ENCODE measurements at places on chromosomes 4 and X.

DNA sequence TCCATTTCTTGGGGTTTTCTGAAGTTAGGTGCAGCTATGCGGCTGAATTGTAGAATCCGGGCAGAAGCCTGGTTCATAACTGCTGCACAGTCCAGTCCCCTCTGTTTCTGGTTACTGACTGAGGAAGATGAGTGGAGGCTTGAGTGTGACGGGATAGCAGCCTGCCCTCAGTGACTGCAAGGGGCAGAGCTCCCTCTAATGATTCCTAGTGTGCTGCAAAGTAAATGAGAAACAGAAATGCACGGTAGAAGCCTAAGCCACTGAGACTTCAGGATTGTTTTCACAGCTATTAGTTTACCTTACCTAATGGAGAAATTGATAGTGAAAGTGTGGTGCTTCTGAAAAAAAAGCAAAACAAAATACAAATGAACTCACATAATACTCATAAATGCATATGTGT, 189.2 kb downstream of the GPM6A start:
- no peak for DNase-seq

- no peak for DNase-seq
Measured at GRCh38 chr4:32140636-32141035, 1420.5 kb downstream of the PCDH7 start.

GRCh38 chr4:41751449-41752061, 3.0 kb upstream of the PHOX2B start:
- DNase-seq = no peak

DNA sequence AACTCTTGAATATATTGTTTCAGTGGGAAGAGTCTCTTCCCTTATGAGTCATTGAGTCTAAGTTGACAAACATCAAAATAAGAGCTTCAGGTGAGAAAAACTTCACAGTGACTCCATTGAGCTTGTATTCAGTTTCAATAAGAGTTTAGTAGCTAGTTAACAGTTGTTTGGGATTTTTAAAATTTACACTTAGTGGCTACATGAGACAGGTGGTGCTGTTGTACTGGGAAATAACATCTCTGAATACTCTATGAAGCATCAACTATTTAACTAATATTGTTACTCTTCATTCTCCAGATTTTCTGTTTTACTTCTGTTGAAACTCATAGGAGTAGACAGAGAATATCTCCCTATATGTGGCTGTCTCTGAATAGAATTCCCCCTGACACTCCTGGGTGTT, 1609.1 kb downstream of the C4orf33 start:
- DNase-seq = no peak

DNA sequence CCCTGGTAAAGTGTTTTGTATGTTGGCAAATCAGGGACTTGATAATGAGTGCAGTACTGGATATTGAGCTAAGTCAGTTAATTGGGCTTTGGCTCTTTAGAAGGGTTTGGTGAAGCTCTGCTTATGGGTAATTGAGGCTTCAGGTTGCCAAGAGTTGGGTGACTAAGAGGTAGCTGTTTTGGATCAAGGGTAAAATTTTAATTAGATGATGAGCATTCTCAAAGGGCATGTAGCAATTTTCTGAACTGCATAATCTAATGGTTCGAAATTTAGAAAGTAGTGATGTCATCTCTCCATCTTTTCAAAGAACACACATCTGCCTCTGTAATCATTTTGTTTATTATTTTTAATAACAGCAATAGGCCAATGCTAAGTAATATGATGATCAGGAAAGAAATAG, 5.5 kb upstream of the TRIM2 start:
- DNase-seq = no peak

DNA sequence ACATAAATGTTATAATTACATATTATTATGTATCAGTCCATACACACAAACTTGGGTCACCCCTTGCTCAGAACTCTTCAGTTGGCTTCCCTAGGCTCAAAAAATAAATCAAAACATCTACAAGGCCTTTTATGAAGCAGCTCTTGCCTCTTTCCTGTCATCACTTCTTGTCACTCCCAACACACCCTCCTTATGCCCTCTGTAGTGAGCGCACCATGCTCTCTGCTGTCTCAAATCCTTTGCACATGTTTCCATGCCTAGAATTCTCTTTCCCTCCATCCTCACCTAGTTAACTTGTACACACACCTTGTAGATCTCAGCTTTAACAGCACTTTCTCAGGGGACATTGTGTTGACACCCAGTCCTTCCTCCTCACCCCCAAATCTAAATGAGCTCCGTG, 53.0 kb downstream of the ATP8A1 start:
- peak; percentile 45 for DNase-seq

- no peak for DNase-seq
Measured at GRCh38 chrX:45323387-45323786, 122.7 kb upstream of the DIPK2B start.

GRCh38 chrX:136577552-136577951, 45.5 kb downstream of the VGLL1 start:
- peak; percentile 90 for DNase-seq

GRCh38 chrX:13506574-13506973, 62.8 kb upstream of the EGFL6 start:
- peak; percentile 81 for DNase-seq

DNA sequence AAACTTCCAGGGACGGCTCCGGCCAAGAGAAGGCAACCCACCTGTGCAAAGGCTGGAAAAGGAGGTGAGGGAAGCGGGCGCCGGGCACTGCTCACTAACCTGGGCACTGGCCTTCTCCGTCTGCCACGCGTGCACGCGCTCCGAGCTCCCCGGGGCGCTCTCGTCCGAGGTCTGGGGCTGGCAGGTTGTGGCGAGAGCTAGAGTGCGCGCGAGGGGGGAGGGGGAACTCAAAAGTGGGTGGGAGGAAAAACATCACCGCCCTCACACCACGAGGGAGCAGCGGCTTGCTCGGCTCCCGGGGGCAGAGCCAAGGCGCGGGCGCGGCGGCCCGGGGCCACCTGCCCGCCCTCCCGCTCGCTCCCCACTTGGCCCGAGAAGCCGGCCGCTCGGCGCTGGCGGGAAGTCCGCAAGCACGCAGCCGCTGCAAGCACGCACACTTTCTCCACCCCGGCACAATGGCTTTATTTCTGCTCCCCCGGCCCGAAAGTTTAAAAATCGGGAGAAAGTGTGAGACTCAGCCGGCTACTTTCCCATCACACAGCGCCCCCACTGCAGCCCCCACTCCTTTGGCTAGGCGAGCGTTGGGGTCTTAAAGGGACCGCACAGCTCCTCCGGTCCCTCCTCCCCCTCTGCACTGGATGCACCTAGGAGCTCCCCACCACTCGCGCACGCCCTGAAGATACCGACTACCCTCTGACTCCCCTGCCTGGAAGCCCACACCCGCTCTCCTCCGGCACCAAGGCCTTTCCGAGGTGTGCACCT, at the start of gene CHRDL1:
Gene CHRDL1 (minus strand): TSS at position 173 of the 762 bp plus-strand sequence. CDS start 3,636 bp downstream, outside the sequence.
- no peak for DNase-seq

DNA sequence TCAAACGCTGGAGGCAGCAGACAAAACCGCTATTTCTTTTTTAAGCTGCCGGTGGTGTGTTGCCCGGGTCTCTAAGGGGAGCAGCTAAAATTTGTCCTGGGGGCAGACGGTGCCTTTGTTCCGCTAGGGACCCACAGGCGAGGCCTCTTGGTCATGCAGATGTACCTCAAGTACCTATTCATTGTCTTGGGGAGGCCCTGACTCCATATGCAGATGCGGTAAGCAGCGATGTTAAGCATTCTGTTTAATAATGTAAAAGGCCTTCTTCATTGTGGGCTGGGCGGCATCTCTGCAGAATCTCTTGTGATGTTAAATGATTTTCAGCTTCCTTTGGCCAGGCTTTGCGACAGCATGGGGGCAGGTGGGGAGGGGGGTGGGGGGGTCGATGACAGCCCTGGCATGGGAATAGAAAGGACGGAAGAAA, 98.9 kb upstream of the PJA1 start:
- no peak for DNase-seq

DNA sequence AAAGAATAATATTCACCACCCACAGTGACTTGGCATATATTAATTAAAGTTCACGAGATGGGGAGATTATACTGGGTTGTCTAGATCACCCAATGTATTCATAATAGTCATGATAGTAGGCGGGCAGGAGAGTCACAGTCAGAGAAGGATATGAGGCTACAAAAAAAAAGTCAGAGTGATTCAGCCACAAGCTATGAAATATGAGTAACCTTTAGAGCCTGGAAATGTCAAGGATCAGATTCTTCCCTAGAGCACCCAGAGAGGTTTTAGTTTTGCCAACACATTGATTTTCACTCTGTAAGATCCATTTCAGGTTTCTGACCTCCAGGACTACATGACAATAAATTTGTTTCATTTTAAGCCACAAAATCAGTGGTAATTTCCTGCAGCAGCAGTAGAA, 501.9 kb downstream of the GABRG1 start:
- no peak for DNase-seq

GRCh38 chrX:77960567-77960966, 8.9 kb downstream of the PGAM4 start:
- DNase-seq = no peak

DNA sequence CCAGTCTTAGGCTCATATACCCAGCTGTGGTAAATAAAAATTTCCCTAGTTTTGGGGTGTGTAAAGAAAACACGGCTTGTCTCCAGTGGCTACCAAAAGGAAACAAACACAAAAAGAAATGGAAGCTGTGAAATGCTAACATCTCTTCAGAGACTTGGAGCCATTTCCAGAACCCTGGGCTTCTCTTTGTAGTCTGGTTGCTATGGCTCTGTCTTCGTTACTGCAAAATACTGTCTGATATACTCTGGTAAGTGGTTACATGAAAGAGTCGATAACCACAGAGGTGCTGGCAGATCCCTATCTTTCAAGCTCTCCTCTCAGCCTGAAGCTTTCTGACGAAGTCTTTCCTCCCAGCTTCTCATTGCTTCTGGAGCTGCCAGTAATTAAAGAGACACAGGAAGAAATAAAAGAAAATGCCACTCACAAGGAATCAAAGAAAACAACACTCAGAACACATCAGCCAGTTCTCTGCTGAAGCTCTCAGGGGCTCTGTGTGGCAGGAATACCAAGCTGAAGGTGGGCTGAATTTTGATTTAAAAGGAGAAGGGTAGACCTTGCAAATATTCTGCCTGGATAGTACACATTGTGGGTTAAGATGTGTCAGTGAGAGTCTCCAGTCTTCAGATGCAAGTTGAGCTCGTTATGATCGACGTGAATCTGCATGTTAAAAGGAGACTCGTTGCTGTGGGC, 107.6 kb upstream of the FAM9C start:
- DNase-seq = peak; percentile 85

DNA sequence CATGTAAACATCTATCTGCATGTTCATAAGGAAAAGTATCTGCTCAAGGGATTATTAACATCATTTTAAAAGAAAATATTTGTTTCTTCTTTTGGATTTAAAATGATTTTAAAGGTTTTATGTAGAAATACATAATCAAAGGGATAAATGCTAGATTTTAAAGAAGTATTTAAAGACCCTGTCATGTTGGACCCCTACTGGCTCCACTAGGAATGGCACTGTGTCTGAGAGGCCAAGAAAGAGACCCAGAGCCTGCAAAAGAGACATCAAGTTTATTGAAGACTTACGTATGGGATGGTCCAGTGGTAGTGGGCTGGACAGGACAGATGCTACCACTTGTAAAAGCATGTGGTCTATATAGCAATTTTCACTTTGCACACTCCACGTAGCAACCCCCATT, 78.7 kb upstream of the PCDH18 start:
- DNase-seq = no peak

DNA sequence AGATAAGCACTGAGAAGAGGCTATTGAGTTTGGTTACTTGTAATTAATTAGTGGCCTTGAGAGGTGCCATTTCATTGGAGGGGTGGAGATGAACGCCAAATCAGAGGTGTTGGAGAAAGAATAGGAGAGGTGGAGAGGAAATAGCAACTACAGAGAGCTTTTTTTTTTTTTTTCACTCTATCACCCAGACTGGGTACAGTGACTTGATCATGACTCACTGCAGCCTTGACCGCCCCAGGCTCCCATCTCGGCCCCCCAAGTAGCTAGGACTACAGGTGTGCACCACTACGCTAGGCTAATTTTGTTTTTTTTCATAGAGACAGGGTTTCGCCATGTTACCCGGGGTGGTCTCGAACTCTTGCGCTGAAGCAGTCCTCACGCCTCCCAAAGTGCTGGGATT, 5.2 kb downstream of the NHS start:
- no peak for DNase-seq

DNA sequence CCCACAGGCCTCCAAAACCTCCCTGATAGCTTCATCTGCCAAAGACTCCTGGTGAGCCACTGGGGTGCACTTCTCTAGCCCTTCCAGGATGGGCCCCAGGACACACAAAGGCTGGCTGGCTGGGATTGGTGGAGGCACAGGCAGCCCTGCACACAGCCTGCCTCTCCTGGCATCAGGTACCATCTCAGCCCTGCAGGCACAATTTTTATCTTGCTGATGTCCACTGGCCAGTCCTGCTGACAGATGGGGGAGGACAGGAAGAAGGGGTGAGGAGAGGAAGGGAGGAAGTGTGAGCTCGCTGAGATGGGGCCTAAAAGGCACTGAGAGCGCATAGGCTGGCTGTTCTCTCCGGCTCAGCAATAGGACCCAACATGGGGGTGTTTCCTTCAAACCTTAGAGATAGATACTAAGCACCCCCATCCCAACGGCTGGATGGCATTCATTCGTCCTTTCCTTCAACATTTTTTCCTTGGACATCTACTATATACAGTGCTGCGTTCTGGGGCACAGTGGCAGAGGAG, 92.7 kb downstream of the PJA1 start:
- no peak for DNase-seq

GRCh38 chr4:102564399-102565059, 63.4 kb downstream of the NFKB1 start:
- DNase-seq = no peak

- peak; percentile 85 for DNase-seq
Measured at GRCh38 chrX:56733459-56734046, 4.5 kb downstream of the NBDY start.
